Hematopoietic multipotent progenitor cell treated with erythropoietin and hydrocortisone succinate and interleukin-3 and kit ligand, for 17 days (in vitro differentiated cells): ENCODE measurements at places on chromosomes 11 and 22.

- no peak for DNase-seq
Measured at GRCh38 chr22:31828739-31829138, 74.9 kb downstream of the DEPDC5 start.

GRCh38 chr11:82864268-82864667, 36.0 kb downstream of the PRCP start:
- peak; percentile 10 for DNase-seq

- DNase-seq, result no peak
Measured at GRCh38 chr22:32832174-32832573, 30.7 kb downstream of the TIMP3 start.

DNA sequence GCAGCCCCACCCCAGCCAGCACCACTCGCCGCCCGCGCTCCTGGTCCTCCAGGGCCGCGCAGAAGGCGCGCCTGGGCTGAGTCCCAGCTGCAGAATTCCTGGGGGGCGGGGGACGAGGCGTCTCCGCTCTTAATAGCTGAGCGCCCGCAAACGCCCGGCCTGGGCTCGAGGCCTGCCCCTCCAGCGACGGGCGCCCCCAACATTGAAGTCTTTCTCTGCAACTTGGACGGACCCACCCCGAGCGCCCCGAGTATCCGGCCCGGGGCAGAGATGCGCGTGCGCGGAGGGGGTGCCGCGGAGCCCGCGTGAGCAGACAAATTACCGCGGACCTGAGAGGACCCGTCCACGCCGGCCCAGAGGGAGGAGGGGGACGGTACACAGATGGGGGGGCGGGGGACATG, 6.7 kb upstream of the SYT7 start:
- no peak for DNase-seq

- DNase-seq, result no peak
Measured at GRCh38 chr11:86559311-86559945, 113.0 kb downstream of the ME3 start.

GRCh38 chr22:41725510-41726110, 26.3 kb downstream of the MEI1 start:
- no peak for DNase-seq

- no peak for DNase-seq
Measured at GRCh38 chr11:111632516-111633220, 30.4 kb downstream of the SIK2 start.

DNA sequence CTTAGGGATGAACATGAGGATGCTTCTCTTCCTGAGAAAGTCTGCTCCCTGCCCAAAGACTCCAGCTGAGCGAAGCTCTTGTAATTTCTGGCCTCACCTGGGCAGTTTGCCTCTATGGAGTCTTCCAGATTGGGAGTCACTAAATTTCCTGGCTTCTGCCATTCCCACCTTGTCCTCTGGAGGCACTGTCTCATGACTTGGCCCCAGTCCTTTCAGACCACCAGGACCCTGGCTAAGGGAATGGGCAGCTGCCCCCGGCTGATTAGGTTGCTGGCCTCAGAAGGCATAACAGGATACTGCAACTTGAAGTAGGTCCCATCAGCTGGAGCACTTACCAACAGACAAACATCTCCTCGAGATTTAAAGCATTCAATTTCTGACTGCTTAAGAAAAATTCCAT, 128.1 kb upstream of the SPON1 start:
- no peak for DNase-seq

DNA sequence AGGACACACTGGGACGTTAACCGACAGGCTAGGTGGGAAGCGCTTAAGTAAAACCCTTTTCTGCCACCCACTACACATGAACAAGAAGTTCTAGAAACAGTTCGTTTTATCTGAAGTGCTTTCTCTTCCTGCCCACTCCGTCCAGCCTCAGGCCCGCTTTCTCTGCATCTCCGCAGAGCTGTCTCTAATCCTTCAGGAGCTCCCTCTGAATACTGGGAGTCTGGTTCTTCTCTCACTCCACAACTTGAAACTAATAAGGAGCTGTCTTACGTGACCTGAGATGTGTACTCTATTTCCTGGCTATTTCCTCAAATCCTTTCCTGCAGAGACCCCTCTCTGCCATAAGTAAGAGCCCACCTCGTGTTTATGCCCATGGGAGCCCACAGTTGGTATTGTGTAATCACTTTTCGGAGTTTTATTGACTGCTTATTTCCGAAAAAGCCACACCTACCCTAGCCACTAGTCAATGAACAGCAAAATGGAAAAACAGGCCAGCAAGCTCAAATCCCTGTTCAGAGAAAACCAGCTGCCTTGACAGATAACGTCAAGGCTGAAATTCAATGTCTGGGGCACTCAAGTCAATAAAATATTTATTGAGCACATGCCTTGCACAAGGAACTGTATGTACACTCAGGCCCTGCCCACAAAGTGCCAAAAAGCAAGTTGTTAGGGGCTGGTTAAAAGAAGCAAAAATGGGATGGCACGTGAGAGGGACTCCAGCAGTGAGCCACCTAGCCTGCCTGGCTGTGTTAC, 4.9 kb downstream of the PC start:
- DNase-seq, result no peak

GRCh38 chr11:93814966-93815633, 31.0 kb downstream of the MED17 start:
- no peak for DNase-seq

- peak; percentile 81 for DNase-seq
Measured at GRCh38 chr11:75280227-75280701, 39.7 kb downstream of the TPBGL start.

- no peak for DNase-seq
Measured at GRCh38 chr11:46537121-46537520, 56.7 kb downstream of the AMBRA1 start.

GRCh38 chr11:15700456-15700855, 585.7 kb downstream of the INSC start:
- no peak for DNase-seq

DNA sequence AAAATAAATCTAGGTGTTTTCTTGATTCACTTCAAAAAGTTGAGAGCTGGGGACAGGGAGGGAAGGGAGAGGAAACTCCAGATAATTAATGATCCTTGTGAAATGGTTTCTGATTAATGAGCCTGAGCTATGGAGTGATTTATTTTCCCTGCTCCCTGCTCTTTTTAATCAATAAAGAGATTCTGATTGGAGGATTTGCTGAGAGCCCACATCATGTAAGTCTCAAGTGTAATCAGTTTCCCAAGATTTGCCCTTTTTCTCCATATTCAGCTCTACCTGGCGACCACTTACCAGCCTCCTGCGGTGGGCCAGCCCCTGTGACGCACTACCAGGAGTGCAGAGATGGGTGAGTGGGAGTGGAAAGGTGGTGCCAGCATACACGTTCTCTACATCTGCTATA, 114.0 kb downstream of the NAV2 start:
- DNase-seq, result no peak

GRCh38 chr11:34214961-34215805, 109.8 kb downstream of the NAT10 start:
- DNase-seq, result no peak

- DNase-seq, result no peak
Measured at GRCh38 chr11:15602785-15603567, 488.3 kb downstream of the INSC start.

DNA sequence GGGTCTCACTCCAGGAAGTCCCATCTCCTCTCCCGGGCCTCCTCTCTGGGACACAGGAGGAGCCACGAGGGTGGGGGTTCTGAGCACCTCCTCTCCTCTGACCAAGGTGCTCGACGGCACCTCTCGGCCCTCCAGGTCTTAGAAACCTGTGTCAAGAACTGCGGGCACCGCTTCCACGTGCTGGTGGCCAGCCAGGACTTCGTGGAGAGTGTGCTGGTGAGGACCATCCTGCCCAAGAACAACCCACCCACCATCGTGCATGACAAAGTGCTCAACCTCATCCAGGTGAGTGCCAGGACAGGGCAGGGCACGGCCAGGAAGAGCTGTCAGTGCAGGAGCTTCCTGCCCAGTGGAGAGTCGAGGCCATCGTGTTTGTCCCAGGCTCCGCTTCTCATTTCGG, 23.2 kb downstream of the TOM1 start:
- no peak for DNase-seq

DNA sequence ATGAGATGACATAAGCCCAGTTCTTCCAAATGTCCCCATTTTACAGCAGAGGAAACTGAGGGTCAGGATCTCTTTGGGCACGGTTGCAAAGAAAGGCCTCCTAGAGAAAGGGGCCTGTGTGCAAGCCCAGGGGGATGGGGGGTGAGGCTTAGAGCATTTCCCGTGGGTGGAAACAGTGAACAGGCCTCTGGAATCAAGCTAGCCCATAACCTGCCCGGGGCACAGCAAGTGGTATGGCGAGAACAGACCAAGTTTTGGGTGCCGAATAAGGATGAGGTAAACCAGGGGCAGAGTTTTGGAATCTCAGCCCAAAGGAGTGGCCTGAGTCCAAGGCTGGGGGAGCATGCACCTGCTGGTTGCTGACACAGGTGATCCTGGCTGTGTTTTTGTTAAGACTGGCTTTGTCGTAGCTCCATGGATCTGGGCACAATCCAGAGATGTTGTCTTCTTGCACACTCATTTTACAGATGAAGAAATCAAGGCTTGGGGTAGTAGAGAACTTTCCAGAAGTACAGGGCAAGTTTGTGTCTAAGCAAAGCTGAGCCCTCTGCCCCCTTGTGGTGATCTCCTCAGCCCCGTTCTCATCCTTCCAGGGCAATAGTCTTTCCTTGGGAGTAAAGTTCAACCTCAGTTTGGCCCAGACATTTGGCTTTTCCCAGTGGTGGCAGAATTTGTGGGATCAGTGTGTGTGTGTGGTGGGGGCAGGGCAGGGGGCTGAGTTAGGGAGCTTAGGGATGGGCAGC, 53.5 kb upstream of the MYEOV start:
- no peak for DNase-seq

- no peak for DNase-seq
Measured at GRCh38 chr11:74604311-74604710, 11.9 kb downstream of the POLD3 start.

DNA sequence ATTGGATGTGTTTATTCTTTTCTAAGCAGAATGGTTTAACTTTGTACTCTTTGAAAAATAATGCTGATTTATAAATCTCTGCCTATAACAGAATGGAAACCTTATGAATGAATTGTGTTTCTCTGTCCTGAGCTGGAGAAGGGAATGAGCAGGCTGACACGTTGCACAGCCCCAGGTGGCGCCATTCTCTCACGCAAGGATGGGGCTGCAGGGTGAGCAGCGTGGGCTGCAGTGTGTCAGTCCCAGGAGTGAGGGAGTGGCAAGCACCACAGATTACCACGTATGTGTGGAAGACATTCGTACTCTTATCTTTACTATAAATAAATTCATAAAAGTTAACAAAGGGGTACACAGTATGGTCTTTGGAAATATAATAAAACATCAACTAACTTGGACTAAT, 33.4 kb downstream of the FDX1 start:
- peak; percentile 19 for DNase-seq

- no peak for DNase-seq
Measured at GRCh38 chr22:42294034-42294985, 23.9 kb upstream of the TCF20 start.

DNA sequence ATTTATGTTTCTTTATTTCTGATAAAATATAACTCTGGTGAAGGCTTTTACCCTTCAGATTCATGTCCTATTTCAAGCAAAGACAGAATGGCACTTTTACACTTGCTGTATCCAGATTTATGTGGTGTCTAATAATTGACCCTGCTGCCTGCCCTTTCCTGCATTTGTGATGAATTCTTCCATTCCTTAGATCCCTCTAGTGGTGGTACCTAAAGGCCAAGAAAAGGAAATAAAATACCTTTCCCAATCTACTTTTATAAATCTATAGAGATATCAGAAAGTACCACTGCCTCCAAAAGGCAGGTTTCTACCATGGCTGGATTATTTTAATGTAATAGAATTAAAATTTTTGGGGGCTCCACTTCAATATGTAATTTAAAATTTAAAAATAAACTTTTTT, 34.2 kb downstream of the CCDC81 start:
- no peak for DNase-seq

DNA sequence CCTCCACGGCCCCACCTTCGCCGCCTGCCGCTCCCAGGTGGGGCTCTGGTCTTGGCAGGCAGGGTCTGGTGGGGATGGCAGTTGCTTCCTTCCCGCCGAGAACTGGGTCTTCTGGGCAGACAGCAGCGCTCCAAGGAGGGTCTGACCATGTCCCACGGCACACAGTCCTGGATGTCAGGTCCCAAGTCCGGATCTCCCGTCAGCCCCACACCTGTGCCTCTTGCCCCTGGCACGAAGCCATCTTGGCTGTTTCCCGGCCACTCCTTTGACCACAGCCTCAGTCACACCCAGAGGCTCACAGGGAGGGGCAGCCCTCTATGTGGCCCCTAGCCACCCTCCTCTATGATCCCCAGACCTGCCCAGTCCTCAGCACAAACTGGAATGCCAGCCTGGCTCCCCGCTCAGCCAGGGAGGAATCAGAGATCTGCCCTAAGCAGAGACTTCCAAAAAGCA, 14.3 kb downstream of the MUC5B start:
- no peak for DNase-seq

DNA sequence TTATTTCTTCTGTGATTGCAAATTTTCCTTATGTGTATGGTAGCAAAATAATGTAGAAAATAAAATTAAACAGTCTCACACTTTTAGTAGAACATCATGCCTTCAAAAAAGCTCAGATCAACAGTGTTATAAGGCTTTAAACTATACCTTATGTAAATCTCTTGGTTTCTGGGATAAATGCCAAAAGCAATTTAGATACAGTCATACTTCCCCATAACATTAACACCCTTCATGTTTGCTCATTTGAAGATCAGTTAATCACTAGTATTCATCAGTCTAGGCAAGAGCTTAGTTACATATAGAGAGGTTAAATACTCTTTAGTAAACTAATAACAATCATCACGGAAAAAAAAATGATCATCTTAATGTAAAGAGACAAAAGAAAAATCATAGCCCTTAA, 421.8 kb upstream of the ANO3 start:
- no peak for DNase-seq

- peak; percentile 59 for DNase-seq
Measured at GRCh38 chr22:46043816-46044620, 67.1 kb upstream of the WNT7B start.

- DNase-seq, result no peak
Measured at GRCh38 chr11:35085531-35086165, 53.3 kb upstream of the CD44 start.

- peak; percentile 8 for DNase-seq
Measured at GRCh38 chr11:32312865-32313403, 122.4 kb downstream of the WT1 start.

GRCh38 chr11:59380263-59381059, 21.8 kb downstream of the OR5AN1 start:
- DNase-seq, result no peak

DNA sequence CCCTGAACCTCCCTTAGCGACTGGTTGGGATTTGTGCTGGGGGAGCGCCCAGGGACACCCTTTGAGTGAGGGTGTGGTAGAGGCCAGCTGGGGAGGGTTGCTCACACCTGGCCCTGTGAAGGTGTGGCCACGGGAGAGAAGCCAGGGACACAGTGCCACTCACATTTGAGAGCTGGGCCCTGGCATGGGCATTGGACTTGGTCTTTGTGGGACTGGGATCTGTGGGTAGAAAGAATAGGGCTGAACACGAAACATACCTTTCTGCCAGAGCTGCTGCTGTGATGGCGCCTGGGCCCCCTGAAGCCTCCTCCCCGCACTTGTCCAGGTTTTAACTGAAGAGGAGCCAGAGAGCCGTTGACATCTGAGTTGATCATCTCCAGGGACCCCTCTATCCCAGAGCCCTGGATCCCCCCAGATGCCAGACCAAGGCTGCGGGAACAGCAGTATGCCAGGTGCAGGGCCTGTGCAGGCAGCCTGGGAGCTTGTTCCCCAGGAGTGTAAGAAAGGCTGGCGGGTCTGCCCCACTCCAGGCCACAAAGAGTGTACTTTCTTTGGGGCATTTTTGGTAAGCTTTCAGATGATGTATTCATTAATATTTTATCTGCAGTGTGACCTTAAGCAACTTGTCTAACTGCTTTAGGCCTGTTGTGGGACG, 284.1 kb downstream of the TBC1D22A start:
- no peak for DNase-seq

GRCh38 chr11:77444261-77444660, 29.6 kb downstream of the PAK1 start:
- no peak for DNase-seq
